NCI-H82 (cell line): ENCODE measurements at places on chromosomes 7 and 10.

DNA sequence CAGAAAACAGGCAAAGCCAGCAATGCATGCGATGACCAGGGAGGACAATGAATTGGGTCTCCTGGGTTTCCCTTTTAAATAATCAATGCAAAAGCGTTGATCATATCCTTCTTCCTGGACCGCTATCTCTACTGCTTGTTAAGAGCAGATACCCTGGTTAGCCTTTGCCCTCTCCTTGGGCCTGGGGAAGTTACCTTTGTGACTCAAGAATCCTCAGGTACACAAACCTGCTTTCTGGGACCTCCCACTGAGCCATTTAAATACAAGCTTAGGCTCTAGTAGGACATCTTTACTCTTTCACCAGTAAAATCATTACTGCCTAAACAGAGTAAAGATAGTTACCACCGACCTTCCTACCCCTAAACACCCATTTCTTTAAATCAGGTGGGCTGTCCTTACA is 173.9 kb downstream of the WNT2 start:
- DNase-seq = no peak

DNA sequence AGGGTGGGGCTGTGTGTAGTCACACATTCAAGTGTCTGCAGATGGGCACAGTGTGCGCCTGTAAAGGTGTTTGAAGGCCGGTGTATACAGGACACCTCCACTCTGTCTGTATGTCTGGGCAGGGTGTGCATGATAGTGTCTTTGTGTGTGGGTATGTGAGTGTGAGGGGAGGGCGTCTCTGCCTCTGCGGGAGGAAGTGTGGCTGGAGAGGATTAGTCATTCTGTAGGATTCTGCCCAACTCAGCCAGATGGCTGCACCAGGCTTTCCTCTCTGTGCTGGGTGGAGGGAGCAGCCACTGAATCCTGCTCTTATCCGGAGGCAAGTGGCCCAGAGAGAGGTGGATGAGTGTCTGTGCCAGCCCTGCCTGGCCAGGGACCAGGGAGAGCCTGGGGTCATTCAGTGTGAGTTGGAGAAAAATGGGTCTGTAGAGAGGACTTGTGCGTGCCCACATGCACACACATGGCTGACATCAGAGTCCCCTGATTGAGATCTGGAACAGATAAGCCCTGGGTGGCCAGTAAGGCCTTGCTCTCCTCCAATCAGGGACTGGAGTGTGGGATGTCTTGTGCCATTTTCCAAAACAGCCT is 1.7 kb downstream of the SFXN3 start:
- DNase-seq = peak; percentile 91

GRCh38 chr10:76740514-76740913 is 897.1 kb downstream of the KCNMA1 start:
- DNase-seq = no peak

GRCh38 chr10:5557799-5558771 is 33.3 kb downstream of the CALML3 start:
- no peak for DNase-seq

DNA sequence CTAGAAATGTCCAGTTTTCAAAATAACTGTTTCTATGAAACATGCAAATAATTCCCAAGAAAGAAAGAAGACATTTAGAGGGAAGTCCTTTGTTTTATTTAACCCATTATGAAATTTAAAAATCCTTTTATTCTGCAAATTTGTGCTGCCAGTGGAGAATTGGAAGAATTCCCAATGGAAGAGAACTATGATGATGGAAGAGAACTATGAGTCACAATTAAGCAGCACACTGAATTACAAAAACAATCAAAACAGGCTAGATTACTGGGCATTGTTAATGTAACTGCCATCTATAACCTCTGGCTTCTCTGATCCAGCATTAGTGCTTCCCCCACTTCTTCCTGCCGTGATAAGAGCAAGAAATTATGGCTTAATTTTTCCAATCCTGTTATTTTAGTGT is 126.2 kb upstream of the FEZF1 start:
- DNase-seq = no peak

DNA sequence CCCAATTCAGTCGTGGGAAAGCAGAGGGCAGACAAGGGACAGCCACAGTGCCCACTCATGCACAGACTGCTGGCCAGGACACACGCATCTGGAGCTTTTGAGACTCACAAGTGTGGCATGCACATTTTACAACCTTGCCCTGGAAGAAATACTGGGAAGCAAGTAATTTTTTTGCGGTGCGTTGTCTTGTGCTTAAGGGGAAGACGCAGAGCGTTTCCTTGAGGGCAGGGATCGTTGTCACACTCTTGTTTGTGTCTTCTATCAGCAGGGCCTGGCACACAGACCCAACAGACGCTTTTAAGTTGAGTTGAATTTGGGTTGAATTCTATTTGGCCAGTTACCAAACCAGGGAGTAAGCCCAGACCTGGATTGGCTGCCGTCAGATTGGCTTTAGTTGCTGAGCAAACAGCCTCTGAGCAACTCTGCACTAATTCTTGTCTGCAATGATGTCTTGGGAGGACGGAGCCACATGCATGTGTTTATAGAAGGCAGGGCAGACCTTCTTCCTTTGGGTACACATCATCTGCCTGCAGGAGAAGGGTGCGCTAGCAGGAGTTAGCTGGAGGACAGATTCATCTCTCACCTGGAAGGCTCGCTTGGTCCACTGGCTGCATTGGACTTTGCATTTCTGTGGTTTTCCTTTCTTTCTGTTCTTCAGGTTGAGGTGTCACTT is 38.4 kb downstream of the IL2RA start:
- no peak for DNase-seq

GRCh38 chr10:130877126-130877525 is 434.4 kb downstream of the TCERG1L start:
- DNase-seq = no peak

- DNase-seq = no peak
Measured at GRCh38 chr10:128161031-128161430, 34.8 kb upstream of the MKI67 start.

DNA sequence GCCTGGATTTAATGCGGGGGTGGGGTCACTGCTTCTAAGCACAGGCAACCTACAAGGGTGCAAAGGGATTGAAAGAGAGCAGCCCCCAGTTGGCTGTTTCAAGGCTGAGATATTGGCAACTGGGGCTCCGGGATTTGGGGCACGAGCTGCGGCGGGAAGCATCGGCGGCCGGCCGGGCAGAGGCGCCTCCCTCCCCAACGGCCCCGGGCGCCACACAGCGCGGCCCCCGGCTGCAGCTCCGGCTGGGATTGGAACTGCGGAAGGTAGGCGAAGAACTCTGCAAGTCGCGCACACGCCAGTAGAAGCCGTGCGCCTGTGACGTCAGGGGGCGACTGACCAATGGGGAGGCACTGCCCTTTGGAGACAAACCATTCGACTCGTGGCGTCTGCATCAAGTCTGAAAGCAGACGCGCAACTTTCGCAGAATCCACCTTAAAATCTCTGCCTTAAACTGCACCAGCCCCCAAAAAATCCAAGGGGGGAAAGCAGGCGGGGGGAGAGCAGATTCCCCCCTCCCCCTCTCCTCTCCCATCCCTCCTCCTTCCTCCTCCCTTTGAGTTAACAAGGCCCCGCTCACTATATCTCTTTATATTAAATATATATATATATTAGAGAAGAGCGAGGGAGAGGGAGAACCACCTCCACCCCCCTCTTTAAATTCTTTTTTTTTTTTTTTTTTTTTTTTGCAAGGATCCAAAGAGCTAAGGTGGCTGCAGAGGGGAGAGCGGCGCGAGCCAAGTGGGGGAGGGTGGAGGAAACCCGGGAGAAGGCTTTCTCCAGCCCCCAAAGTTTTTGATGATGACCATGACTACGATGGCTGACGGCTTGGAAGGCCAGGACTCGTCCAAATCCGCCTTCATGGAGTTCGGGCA is at the start of gene DLX6:
TSS of gene DLX6 (plus strand) at position 371 of the 872 bp plus-strand sequence. CDS start at position 796, 425 bp downstream.
- peak; percentile 98 for DNase-seq

DNA sequence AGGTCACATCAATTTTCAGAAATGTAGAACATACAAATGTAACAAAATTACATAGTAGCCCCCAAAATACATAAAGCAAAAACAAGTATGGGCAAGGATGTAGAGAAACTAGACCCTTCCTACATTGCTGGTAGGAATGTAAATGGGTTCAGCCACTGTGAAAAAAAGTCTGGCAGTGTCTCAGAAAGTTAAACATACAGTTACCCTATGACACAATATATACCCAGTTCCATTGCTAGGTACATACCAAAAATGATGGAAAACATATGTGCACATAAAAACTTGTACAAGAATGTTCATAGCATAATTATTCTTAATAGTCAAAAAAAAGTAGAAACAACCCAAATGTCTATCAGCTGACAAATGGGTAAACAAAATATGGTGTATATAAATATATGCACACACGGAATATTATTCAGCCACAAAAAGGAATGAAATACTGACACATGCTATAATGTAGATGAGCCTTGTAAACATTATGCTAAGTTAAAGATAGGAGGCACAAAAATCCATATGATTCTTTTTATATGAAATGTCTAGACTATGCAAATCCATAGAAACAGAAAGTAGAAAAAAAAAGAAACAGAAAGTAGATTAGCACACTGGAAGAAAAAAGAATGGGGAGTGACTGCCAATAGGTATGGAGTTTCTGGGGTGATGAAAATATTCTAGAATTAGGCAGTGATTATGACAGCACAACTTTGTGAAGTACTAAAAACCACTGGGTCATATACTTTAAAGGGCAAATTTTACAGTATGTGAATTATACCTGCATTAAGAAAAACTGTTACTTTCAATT is 13.5 kb downstream of the HERPUD2 start:
- DNase-seq = no peak

- DNase-seq = no peak
Measured at GRCh38 chr10:30068492-30069223, 9.3 kb upstream of the JCAD start.

- DNase-seq = peak; percentile 6
Measured at GRCh38 chr7:142796501-142797390, 26.0 kb downstream of the PRSS2 start.

GRCh38 chr10:56028298-56029132 is 332.5 kb downstream of the ZWINT start:
- no peak for DNase-seq

DNA sequence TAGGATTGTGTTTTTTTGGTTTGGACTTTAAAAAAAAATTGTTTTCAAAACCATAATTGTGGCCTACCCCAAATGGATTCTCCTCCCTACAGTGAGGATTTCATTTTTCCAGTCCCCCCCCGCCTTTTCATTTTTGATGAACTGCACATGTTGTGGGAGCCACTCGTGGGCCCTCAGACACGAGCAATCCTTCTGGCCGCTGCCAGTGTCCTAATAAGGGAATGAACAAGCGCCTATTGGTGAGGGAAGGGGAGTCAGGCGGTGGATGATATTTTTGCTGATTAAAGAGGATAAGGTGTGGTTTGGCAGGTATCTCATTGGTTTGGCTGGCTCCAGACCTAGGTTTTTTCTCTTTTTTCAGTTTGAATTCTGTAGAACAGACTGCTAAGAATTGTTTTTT is 78.7 kb upstream of the AGBL3 start:
- DNase-seq = no peak

DNA sequence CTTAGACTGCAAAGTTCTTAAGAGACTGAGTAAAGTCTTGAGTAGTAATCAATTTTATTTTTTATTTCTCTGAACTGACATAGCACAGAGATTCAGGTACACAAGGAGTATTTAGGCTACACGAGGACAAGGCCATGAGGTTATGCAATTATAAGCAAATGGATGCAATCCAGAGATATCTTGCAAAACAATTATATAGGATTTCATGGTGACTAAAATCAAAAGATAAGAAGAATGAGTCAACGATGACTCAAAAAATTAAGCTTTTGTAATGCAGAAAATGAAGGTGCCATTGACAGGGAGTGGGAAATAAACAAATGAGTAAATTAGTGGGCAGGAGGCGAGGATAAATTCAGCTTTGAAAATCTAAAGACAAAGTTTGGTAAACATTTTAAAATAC is 66.7 kb upstream of the MYO3A start:
- no peak for DNase-seq

- no peak for DNase-seq
Measured at GRCh38 chr10:6909905-6910560, 330.0 kb upstream of the PRKCQ start.

DNA sequence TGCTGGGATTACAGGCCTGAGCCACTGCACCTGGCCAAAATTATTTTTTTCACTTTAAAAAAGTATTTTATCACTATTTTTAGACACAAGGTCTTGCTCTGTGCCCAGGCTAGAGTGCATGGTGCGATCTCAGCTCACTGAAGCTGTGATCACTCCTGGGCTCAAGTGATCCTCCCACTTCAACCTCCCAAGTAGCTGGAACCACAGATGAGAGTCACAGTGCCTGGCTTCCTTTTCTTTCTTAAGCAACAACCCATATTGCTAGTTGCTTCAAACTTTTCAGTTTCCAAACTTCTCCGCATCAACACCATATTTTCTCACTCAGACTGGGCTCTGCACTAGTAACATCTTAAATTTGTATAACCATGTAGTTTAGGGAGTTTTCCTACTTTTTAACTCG is 9.5 kb upstream of the SMC3 start:
- DNase-seq = no peak

- DNase-seq = no peak
Measured at GRCh38 chr10:11609492-11610093, 1.9 kb downstream of the USP6NL start.

DNA sequence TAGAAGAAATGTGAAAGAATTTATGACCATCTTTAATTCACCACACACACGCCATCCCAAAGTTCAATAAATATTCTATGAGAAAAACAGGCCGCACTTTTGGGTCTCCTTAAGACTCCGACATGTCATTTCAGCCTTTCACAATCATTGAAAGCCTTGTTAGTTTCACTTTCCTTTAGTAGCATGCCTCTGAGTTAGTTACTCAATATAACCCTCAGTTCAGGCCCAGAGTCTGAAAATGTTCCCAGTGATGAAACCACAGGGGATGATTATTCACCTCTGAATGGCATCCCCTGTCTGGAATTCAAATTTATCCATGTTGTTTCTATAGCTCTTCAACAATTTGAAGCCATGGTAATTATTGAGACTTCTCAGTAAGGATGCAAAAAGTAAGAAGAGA is 278.1 kb upstream of the NRP1 start:
- no peak for DNase-seq

DNA sequence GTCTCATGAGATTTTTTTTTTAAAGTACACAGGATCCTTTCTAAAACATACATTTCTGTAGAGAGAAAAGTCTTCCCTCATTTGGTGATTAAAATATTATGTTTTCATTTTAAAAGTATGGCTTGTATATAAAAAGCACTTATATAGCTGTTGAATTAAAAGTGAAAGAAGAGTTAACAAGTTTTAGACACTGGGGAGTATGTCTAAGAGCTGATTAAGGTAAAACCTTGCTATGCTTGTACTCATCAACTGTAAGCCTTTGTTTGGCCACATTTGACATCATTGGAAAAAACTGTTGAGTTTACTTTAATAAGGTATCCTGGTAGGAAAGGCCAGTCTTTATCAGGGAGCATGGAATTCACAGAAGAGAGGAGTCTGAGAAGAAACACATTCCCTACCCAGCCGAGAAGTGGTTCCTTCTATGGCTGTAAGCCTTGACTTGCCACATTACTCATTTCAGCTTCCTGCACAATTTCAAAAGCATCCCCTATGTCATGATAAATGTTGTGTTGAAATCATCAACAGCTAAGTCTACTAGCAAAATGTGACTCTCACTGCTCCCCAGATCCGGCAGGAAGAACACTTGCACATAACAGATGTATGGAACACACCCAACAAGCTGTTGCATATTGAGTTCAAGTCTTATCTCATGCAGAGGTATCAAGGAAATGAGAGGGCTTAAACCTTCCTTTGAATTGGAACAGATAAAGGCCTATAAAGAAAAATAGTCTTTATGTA is 171.8 kb upstream of the CDK1 start:
- DNase-seq = no peak
